ENCODE measurements at places on chromosomes 5 and 9.

- DNase-seq, result no peak
Observed at GRCh38 chr5:148805326-148806290, 20.8 kb upstream of the ADRB2 start.

DNA sequence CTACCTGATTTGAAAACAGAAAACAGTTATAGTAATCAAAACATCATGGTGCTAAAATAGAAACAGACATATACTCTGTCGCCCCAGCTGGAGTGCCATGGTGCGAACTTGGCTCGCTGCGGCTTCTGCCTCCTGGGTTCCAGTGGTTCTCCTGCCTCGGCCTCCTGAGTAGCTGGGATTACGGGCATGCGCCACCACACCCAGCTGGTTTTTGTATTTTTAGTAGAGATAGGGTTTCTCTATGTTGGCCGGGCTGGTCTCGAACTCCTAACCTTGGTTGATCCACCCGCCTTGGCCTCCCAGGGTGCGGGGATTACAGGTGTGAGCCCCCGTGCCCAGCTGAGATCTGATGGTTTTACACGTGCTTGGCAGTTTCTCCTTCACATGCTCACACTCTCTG, 495.9 kb downstream of the ANXA1 start:
- DNase-seq, result no peak

GRCh38 chr9:95666785-95667155, 150.0 kb upstream of the PTCH1 start:
- no peak for DNase-seq

GRCh38 chr5:99763021-99763774, 772.0 kb upstream of the FAM174A start:
- no peak for DNase-seq

DNA sequence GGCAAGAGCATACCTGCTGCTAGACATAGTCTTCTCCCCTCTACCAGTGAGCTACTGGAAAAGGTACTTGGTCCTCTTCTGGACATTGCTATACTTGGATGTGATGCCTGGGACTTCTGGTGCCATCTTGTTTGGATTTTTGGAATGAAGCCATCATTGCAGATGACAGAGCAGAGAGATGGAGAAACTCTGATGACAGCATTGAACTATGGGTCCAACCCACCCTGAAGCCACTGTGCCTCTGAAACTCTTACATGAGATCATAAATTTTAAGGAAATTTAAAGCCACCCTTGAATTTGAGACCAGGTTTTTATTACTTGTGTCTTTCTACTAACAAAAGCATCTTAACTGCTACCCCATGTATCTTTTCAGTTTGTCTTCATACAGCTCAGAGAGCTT, 151.1 kb upstream of the SMIM23 start:
- DNase-seq, result no peak

DNA sequence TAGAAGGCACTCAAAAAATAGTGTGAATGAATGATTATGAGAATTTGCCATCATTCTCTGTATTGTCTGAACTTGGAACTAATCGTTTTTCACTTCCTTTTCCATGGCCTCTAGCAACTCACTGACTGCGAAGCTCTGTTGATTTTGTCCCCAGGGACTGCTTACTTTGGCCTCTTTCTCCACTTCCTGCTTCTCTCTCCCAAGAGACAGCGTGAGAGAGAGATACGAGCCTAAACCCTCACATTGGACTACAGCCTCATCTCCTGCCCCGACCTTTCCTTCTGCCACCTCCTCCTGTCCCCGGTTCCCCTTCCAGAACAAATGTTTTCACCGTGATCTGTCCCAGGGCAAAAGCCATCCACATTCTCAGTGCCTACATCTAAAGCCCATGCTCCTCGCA, 300.8 kb upstream of the PANK3 start:
- no peak for DNase-seq

DNA sequence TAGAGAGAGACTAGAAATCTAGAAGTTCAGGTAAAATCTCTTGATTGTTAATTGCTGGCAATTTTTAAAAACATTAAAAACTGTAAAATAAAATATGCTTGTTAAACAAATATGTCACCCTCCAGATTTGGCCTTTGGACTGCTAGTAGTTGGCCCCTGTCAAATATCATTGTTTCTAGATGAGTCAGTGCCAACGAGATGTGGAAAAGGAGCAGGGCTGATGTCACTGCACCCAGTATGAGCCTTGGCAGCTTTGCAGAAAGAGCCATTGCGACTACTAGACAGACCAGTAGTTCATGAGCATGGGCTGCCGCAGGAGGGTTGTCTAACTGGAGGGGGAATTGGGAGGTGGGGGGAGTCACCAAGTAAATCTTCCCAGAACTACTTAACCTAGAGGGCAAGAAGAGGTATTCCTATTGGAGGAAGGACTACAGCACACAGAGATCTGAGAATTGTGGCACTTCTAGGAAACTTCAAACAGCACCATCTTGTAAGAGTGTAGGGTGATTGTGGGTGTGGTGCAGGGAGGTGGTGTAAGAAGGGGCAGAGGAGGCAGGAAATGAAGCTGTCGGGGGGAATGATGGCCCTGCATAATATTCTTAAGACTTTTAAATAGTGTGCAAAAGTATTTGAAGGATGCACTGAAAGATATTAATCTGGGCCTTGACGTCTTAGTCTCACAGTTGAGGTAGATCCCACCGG, 7.1 kb upstream of the DOCK2 start:
- no peak for DNase-seq

- no peak for DNase-seq
Observed at GRCh38 chr5:179314606-179315355, 30.5 kb downstream of the ADAMTS2 start.

DNA sequence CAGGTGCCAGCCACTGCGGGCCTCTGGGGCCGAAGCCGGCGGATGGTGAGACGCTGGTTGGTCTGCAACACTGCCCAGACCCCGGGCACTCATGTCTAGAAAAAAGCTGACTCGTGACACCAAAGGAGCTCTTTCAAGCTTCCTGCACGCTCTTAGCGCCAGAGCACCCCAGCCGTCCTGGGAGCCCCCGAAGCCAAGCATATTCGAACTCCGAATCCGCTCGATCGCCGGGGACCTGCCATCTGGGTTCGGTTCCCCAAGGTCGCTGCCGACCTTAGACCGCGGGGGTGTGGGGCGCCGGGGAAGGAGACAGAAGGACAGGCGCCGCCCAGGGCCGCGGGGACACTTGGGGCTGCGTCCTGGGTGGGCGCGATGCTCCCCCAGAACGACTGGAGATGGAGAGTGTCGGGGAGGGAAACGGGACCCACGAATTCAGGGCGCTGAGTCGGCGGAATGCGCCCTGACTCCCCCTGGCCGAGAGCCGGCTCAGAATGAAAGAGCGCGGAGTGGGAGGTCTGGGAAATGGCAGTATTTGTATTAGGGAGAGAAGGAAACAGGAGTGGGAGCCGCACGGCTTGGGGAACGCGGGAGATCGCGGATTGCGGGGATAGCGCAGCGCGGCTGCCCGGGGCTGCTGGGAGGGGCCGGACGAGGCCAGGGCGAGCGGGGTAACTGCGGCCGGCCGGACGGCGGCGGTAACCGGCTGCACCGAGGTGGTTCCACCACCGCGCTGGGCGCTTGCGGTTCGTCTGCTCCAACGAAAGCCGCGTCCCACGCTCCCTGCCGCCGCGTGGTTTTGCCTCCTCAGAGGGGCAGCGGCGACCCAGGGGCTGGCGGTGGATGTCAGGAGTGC, 20.1 kb upstream of the MARCHF6 start:
- no peak for DNase-seq

DNA sequence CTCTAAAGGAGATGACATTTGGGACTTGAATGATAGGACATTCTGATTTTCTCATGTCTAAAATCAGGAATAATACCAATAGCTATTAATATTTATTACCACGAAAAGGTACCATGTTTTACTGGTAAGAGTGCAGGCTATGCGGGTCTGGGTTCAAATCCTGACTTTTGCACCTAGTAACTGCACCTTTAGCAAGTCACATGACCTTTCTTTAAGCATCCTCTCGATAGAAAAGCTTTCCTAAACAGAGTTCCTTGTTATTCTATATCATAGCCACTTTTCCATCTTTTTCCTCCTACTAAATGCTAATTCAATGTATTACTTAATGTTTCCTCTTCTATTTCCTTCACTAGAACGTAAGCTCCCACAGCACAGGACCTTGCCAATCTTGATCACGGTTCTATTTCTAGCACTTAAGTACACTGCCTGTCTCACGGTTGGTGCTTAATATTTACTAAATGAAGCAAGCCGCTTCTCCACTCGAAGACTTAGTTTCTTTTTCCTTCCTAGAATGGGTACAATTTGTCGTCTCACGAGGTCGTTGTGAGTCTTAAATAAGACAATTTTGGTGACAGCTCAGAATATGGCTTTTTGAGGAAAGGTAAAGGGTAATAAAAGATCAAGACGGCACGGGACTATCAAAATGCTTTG, 816 bp downstream of the RBM18 start:
- no peak for DNase-seq

- no peak for DNase-seq
Observed at GRCh38 chr9:20884985-20885593, 146.4 kb downstream of the HACD4 start.

- no peak for DNase-seq
Observed at GRCh38 chr5:112216140-112216539, 202.9 kb downstream of the EPB41L4A start.

GRCh38 chr9:115398313-115398650, 280.3 kb upstream of the TNC start:
- DNase-seq, result no peak

DNA sequence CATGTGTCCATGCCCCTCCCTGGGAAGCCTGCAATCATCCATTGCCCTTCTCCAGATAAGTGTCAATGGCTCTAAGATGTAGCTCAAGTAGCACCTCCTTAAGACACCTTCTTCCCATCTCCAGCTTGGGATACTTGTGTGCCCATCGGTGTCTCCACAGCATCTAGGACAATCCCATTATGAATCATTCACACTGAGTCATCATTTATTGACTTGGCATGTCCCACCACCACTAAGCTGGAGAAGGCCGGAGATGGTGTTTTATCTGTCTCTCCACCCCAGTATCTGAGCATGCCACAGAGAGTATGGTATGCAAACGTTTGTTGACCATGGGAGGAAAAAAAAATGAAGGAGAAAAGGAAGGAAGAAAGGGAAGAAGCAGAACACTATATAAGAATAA, 342.2 kb downstream of the TRIM32 start:
- DNase-seq, result no peak

GRCh38 chr9:80811656-80812055, 877.7 kb downstream of the TLE1 start:
- DNase-seq, result no peak

DNA sequence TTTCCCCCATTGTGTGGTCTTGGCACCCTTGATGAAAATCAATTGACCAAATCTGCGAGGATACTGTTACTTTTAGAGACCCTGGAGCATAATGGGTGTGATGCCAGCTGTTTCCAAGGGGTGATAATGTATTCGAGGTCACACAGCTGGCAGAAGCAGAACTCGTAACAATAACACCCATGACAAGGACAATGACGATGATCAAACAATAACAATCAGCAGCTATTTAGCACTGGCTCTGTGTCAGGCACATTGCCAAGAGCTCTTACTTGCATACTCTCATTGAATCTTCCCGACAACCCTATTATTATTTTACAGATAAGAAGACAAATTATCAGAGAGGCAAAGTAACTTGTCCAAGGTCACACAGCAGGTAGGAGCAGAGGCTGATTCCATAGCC, 223.7 kb upstream of the MSX2 start:
- no peak for DNase-seq

DNA sequence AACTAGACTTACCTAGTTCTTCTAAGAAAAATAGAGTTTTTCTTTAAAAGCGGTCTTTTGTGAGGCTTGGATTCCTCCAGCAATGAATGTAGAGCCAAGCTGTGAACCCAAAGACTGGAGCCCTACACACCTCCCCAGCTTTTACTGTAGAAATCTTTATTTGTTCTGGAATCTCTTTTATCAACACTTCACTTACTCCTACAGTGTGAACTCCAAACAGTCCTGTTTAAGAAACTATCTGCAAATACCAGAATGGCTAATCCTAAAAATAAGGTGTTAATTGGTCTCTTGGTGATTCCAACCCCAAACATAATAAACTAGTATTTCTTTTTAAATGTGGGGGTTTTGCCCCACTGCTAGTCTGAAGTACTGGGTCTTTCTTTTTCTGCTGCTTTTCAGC, 103.9 kb downstream of the ENC1 start:
- no peak for DNase-seq

- DNase-seq, result no peak
Observed at GRCh38 chr5:58294598-58295305, 165.1 kb downstream of the PLK2 start.
